ENCODE measurements at places on chromosomes 4 and X.

- DNase-seq: no peak
Observed at GRCh38 chr4:177281351-177281909, 28.2 kb upstream of the NEIL3 start.

DNA sequence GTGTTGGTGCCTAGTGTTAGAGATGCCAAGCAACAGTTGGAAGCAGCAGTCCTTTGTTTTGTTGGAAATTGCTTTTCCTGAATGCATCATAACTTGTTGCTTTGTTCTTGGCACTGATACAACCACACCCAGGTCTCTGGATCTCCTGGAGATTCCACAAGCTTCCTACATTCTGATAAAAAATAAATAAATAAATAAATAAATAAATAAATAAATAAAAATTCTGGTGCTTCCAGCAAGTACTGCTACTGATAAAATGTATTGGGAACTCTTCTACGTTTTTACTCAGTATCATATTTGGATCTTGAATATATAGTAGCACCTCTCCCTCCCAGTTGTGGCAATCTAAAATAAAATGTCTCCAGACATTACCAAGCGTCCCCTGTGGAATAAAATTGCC lies 62.7 kb upstream of the GRID2 start:
- DNase-seq: no peak

DNA sequence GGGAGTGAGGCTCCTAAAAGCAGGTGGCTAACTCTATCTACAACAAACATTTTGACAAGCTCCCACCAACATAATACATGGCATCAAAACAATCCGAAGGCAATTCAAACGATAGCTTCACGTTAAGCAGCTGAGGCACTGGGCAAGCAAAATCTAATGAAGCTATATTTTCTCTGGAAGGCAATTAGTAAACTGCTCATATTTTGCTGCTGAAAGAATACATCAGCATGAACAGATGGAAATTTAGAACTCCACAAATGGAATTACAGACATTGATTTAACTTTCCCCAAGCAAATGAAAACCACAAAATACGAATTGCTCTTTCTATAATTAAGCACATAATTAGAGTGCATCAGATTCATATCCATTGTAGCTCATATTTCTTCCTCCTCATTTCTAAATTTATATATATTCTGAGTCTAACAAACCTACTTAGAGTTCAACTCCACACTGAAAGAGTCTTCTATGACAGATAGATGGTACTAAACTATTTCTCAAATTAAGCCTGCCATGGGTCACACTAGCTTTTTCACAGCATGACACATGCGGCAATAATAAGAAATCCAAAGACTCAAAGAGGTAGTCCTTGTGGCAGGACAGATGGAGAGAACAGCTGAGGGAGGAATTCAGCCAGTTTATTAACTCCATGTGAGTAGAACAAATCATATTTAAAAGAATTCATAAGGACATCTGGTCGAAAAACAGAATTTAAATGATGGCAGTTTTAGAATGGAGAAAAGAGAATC lies 305.4 kb downstream of the MAPK10 start:
- no peak for DNase-seq

DNA sequence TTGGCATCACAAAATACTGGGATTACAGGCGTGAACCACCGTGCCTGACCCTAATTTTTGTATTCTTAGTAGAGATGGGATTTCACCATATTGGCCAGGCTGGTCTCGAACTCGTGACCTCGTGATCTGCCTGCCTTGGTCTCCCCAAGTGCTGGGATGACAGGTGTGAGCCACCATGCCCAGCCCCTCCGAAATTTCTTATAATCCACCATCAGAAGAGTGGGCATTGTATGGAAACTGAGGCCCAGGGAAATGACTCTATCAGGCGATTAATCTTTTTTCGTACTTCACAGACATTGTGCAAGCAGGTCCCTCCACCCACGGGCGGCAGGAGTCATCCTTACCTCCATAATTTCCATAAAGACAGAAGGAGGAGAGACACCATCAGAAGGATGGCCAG lies 16.0 kb downstream of the CRLF2 start:
- no peak for DNase-seq

GRCh38 chr4:92099861-92100260 lies 203.9 kb upstream of the GRID2 start:
- no peak for DNase-seq

DNA sequence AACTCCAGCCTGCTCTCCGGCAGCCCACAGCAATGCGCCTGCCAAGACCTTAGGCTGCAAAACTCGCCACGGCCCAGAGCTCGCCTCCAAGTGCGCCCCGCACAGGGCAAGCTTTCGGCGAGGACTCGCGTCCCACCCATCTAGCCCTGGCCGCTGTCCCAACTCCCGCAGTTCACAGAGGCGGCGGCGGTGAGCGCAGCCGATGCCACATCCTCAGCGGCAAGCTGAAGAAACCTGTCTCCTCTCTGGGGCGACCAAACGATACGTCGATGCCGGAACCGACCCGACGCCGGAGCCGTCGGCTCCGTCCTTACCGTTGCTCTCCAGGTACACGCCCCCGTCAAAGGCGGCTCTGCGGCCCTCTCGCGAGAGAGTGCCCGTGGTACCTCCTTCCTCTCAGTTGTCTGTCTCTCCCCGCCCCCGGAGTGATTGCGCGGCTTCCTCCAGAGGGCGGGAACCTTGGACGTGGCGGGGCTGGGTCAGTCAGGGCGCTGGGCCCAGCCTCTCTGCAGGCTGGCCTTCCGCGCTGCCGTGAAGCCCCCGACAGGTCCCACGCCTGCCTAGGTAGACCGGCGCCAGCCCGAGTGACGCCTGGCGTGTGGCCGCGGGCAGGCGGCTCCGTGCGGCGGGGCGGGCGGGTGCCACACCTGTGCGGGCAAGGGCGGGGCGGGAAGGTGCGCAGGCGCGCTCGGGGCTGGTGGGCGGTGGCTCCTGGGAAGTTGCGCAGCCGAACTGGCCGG lies 380 bp upstream of the RAB33B start:
- peak; percentile 49 for DNase-seq

DNA sequence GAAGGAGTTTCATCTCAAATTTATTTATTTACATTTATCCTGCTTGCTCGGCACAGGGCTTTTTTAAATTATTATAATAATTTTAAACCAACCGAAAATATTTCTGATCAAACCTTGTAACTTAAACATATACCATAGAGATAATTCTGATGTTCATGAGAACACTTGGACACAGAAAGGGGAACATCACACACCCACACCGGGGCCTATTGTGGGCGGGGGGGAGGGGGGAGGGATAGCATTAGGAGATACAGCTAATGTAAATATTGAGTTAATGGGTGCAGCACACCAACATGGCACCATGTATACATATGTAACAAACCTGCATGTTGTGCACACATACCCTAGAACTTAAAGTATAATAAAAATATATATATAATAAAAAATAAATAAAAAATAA lies 2.9 kb downstream of the ANXA5 start:
- no peak for DNase-seq

DNA sequence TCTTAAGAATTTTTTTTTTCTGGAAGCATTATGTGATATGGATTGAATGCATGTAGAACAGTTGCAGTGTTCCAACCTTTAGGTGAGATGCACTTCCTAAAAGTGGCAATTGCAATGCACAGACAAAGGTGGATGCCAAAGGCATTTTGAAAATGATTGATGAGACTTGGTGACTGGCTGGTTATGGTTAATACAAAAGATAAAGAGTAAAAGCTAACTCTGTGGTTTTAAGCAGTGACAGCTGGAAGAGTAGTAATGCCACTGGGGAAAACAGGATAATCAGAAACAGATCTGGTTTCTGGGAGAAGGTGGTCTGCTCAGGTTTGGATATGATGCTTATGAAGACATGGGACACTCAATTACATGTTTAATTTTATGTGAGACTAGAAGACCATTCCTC lies 345.6 kb downstream of the RPA4 start:
- no peak for DNase-seq

- no peak for DNase-seq
Observed at GRCh38 chrX:72180539-72180938, 1.0 kb upstream of the PIN4 start.

DNA sequence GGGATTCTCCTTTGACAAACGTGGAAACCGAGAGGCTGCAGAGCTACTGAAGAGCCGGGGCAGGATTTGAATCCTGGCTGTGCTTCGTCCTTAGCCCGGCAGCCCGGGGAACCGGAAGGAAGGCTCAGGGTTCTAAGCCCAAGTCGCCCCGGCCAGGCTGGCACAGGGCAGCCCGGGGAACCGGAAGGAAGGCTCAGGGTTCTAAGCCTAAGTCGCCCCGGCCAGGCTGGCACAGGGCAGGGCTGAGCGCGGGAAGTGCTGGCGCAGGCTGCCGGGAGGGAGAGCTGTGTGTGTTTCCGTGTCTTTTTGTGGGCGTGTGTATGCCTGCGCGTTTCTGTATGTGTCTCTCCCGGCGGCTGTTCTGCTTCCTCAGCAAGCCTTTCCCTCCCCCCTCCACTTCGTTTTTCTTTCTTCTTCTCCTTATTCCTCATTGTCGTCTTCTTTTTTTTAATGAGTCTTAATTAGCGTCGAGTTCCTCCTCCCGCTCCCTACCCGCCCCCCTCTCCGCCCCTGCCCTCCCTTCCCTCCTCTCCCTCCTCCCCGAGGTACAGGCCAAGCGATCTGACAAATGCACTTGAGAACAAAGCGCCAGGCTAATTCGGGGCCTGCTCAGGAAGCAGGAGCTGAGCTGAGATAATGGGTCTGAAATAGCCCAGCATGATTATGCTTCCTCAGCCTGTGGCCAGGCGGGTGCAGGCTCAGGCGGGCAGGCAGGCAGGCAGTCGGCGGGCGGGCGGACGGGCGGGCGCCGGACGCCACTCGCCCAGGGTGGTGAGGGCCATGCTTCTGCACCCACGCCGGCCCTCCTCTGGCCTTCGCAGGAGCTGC lies 65.9 kb downstream of the EFNB1 start:
- DNase-seq: no peak

GRCh38 chr4:144647095-144647561 lies 1.2 kb downstream of the HHIP start:
- DNase-seq: no peak

DNA sequence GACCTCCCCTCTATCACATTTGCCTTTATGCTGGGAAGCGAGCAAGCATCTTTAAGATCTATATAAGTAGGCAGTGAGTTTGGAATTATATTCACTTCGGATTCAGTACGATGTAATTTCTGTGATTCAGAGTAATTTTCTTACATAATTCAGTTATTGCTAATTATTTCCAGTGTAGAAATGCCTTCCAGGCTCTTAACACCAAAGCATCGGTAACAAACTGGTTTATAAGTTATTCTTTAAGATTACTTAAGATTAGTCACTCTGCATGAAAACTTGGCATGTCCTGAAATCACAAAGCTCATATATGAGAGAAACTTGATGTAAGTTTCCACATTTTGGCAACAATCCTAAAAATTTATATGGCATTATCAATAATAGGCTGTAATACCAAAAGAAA lies 120.8 kb downstream of the ADAMTS3 start:
- DNase-seq: no peak

GRCh38 chr4:44928785-44929184 lies 202.4 kb upstream of the GNPDA2 start:
- no peak for DNase-seq

DNA sequence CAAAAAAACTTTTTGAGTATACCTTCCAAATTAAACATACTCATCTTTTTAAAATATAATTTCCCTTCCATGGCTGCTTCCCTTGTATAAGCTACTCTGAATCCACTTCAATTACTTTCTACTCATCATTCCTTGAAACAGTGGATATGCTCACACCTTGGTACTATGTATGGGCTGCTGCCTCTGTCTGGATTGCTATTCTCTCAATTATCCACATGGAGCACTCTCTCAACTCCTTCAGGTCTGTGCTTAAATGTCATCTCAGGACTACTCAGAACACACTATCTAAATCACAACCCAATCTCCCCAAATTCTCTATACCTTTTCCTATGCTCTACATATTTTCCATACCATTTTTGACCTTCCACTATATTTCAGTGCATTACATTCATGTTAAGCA lies 898.9 kb upstream of the EPHA5 start:
- DNase-seq: no peak

GRCh38 chrX:42732506-42732905 lies 45.5 kb downstream of the PPP1R2C start:
- no peak for DNase-seq

GRCh38 chrX:110318664-110318968 lies 731 bp upstream of the AMMECR1 start:
- DNase-seq: no peak

DNA sequence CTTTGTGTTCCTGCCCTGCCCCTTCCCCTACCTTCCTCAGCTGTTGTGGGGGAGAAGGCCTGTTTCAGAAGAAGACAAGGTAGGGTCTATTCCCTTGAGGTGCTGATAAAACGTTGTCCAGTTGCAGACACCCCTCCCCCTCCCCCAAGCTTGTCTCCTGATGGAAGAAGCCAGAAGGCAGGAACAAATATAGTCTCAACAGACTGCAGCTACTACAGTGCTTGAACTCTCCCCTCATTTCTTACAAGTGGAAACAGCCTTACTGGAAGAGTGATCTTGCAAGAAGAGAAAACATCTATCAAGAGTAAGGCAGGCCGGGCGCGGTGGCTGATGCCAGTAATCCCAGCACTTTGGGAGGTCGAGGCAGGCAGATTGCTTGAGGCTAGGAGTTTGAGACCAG lies 11.0 kb upstream of the MAP7D3 start:
- DNase-seq: no peak

- no peak for DNase-seq
Observed at GRCh38 chrX:9072281-9072680, 38.4 kb upstream of the FAM9B start.

DNA sequence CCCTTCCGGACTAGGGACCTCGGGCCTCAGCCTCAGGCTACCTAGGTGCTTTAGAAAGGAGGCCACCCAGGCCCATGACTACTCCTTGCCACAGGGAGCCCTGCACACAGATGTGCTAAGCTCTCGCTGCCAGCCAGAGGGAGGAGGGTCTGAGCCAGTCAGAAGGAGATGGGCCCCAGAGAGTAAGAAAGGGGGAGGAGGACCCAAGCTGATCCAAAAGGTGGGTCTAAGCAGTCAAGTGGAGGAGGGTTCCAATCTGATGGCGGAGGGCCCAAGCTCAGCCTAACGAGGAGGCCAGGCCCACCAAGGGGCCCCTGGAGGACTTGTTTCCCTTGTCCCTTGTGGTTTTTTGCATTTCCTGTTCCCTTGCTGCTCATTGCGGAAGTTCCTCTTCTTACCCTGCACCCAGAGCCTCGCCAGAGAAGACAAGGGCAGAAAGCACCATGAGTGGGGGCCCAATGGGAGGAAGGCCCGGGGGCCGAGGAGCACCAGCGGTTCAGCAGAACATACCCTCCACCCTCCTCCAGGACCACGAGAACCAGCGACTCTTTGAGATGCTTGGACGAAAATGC lies at the start of gene WAS:
Gene WAS, plus strand, starts transcription at position 389 of the 572 bp plus-strand sequence. Its CDS starts 55 bp downstream, at position 444.
- no peak for DNase-seq

DNA sequence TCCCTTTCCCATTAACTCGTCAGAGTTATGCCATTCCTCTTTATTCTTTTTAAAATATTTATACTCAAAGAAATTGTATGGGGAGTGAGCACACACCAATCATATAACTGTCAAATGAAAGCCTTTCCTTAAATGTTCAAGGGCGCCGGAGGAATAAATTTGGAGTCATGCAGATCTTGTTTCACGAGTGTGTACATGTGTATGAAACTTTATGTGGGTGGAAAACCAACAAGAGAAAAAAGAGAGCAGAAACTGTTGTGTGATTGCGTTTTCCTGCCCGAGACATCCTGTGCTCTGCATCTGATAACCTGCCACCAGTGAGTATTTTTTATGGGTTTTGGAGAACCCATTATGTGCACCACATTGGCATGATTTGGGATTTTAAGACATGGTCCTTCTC lies 88.3 kb downstream of the FHDC1 start:
- DNase-seq: no peak
